Suprapubic skin (tissue), 4 donors: ENCODE measurements at places on chromosomes 2 and 18. TPM values are rescaled to one million over a fixed set of nuclear protein-coding genes. Genes with fewer than 3 reads are reported as not detected.

The FAM124B gene
- total RNA-seq, result 5.2 TPM

GRCh38 chr2:139033300-139033699, 253.1 kb upstream of the NXPH2 start:
- no peak for DNase-seq

- no peak for DNase-seq
Measured at GRCh38 chr2:237154082-237154638, 68.5 kb downstream of the COPS8 start.

GRCh38 chr2:27573452-27573851, 9.4 kb upstream of the ZNF512 start:
- DNase-seq, result no peak

DNA sequence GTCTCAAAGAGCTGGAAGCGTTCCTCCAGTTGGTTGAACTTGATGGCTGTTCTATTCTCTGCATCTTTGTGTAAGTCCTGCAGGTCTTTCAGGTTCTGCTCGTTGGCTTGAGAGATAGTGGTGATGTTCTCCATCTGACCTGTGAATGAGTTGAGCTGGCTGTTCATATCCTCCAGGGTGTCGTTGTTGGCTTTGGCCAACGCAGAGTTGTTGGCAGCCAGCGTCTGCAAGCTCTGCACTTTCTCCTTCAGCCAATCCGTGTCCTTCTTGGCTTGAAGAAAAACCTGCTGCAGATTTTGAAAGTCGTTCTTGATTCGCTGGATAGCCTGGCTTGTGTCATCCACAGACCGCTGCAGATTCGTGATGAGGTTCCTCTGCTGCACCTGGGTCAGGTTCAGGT, 78.8 kb upstream of the THOC1 start:
- no peak for DNase-seq

GRCh38 chr18:8762968-8763367, 57.6 kb downstream of the MTCL1 start:
- no peak for DNase-seq

The BOD1L2 gene
- total RNA-seq, result not detected

GRCh38 chr2:120910164-120910563, 174.5 kb downstream of the GLI2 start:
- DNase-seq, result no peak

The DCDC2C gene
- total RNA-seq, result not detected

DNA sequence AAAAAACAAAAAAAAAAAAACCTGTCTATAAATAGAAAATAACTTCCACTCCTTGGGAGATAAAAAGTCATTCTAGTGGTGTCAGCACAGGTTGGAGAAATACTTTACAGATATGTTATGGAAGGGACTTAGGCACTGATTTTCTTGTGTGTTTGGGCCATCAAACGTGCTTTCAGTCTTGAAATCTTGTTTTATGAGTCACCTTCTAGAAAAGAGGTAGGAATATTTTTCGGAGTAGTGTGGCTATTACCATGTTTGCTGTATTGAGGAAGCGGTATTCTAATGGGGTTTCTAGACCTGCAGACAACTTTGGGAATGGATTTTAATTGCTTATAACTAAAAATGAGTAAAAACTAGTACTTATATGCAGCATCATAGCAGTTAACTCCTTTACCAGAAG, 12.0 kb downstream of the HNMT start:
- DNase-seq, result no peak

GRCh38 chr18:78580835-78581339, 398.7 kb upstream of the SALL3 start:
- DNase-seq, result no peak

- DNase-seq, result no peak
Measured at GRCh38 chr18:35049111-35050027, 8.2 kb downstream of the MAPRE2 start.

- DNase-seq, result no peak
Measured at GRCh38 chr2:138997346-138997745, 217.2 kb upstream of the NXPH2 start.

GRCh38 chr18:45437366-45437765, 177.9 kb upstream of the SLC14A2 start:
- DNase-seq, result no peak
